C1 segment of cervical spinal cord (tissue), 14 donors: ENCODE measurements at places on chromosomes 11 and 22.

GRCh38 chr11:83723999-83724398 lies 437.8 kb upstream of the CCDC90B start:
- DNase-seq = no peak

- DNase-seq = peak; percentile 51
Observed at GRCh38 chr11:119029340-119030028, 1.2 kb downstream of the SLC37A4 start.

DNA sequence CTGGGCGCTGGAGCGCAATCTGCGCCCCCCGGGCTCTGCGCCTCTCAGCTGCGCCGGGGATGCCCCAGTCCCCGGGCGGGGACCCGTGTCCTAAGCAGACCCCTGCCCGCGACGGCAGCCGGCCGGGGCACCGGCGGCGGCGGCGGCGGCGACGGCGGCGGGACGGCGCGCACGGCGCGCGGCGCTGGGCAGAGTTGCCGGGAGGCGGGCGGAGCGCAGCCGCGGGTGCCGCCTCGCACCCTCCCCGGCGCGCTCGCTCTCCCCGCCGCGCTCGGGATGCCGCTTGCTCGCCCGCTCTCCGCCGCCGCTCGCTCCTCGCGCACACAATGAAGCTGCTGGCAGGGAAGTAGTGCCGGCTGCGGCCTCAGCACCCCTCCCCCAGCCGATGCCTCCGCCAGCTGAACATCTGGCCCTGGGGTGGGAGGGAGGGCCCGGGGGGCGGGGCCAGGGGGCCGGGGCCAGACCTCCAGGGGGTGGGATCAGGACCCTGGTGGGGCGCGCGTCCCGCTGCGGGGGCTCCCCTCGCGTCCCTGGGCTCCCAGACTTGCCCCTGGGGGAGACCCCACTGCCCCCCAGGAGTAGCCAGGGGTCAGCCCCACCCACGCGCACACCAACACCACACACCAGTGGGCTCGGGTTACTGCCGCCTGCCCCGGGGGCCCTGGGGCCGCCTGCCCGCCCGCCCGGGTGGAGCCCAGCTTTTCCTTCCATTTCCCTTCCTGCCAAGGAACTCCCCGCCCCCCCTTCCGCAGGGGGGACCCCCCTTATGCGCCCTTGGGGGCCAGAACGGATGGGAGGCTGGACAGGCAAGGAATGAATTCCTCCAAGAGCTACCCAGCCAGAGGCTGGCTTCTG lies at the start of gene RCOR2:
Gene RCOR2 (minus strand): TSS at position 328 of the 855 bp plus-strand sequence. CDS start 708 bp downstream, outside the sequence.
- DNase-seq = peak; percentile 86

DNA sequence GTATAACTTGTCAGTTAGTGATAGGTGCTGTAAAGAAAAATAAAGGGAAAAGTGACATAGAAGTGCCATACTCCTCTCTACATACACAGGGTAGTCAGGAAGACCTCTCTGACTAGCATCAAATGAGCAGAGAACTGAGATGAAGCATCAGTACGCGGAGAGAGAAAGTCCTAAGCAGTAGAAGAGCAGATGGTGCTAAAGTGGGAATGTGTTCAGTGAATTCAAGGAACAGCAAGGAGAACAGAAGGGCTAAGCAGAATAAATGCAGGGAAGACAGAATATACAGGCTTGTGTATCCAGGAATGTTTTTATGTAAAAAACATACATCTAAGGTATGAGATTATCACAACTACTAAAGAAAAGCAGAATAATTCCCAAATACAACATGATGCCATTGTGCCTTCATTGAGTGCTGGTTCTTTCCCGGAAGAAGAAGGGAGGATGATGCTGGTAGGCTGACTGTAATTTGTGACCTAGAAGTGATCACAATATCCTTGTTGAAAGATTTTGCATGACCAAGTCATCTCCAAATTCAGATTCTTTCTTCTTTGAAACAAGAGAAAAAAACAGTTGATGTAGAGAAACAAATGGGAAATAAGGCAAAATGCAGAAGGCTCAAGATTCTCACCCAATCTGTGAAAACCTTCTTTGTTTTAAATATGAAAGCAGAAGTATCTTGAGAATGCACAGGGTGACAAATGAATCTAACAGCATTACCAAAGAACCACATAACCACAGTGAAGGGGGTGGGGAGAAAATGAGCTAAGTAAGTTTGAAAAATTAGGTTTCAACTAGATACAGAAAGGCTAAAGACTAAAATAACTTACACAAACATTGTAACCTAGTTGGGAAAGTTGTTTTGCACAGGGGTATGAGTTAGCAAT lies 20.5 kb downstream of the MRE11 start:
- DNase-seq = no peak

GRCh38 chr11:27401833-27402316 lies 38.9 kb upstream of the CCDC34 start:
- DNase-seq = no peak

- DNase-seq = no peak
Observed at GRCh38 chr11:116701876-116702275, 70.9 kb downstream of the BUD13 start.

GRCh38 chr11:120302001-120302805 lies 22.9 kb upstream of the TLCD5 start:
- DNase-seq = no peak

- no peak for DNase-seq
Observed at GRCh38 chr22:36182857-36183256, 18.8 kb downstream of the APOL4 start.

DNA sequence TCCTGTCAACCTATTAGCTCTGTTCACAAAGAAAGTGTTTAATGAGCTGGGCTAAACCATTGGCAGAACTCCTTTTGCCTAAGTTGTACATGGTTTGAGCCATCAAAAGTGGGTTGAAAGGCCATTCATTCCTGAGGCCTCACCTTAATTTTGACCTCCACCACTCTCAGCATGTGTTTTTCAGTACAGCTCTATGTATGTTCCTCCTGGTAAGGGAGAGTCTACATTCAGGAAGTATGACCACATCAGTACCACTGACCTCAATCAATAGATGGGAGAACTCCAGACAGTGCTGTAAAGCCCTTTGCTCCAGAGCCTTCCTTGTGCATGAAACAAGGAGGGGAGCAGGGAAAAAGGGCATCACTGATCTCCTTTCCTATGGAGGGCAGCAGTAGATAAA lies 87.8 kb upstream of the CARD18 start:
- no peak for DNase-seq

DNA sequence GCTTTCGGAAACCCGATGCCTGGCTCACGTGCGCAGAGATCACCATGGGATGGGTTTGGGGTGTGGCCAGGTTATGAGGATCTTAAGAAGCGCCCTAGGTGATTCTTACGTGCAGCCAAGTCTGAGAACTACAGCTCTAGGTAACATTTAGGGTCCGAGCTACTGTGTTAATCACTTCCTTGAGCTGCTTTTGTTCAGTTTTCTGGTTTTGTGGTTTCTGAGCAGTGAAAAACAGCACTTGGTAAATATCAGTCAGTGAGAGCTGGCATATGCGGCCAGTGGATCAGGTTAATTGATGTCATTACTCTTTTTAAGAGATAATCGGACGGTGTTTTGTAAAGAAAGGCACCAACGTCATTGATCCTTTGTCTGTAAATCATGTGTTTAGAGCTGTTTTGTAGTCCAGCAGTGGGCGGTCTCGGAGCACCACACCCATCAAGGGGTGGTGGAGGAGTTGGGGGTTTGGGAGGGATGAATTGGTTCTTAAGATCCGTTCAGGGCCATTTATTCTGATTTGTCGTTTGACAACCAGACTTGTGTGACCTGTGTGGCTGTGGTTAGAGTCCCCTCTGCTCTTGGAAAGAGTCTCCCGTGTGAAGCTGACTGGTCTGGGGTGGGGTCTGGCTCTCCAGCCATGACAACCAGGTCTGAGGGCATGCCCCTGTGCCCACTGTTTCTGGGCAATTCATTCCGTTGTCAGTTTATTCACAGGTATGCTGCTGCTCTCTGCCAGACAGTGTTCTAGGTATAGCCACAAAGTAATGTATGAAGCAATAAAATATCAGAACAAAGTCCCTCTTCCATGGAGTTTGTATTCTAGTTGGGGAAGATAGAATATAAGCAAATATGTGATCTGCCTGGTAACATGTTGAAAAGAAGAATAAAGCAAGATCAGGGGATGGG lies 61.9 kb upstream of the SORL1-AS1 start:
- DNase-seq = no peak

DNA sequence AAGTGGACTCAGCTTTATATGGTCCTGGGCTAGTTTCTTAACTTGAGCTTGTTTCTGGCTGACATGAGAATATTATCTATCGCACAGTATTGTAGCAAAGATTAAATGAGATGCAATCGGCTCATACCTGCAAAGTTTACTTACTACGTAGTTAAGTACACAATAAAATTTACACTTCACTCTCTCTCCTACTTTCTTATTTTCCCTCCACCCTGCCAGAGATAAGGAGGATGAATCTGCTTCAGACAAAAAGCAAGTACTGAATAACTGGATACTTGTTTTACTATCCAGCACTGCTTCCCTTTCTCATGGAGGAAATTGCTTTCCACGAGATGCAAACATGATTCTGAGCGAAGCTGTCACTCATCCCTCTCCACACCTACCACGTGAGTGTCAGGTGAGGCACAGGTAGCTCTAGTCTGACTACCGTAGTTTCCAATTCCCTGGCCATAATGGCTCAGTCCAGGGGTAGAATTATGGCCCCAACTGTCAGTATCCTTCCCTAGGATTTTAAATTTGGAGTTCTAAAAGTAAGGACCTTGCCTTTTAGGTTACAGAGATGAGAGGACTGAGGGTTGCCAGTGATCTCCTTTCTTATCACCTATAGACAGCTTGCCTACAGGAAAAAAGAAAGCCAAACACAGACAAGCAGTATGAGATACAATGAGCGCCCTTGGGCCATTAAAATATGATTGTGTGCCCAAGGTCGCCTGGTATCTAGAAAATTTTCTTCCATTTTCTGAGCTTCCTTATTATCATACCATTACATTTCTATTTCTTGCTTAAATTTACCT lies 39.8 kb downstream of the GAB2 start:
- no peak for DNase-seq

DNA sequence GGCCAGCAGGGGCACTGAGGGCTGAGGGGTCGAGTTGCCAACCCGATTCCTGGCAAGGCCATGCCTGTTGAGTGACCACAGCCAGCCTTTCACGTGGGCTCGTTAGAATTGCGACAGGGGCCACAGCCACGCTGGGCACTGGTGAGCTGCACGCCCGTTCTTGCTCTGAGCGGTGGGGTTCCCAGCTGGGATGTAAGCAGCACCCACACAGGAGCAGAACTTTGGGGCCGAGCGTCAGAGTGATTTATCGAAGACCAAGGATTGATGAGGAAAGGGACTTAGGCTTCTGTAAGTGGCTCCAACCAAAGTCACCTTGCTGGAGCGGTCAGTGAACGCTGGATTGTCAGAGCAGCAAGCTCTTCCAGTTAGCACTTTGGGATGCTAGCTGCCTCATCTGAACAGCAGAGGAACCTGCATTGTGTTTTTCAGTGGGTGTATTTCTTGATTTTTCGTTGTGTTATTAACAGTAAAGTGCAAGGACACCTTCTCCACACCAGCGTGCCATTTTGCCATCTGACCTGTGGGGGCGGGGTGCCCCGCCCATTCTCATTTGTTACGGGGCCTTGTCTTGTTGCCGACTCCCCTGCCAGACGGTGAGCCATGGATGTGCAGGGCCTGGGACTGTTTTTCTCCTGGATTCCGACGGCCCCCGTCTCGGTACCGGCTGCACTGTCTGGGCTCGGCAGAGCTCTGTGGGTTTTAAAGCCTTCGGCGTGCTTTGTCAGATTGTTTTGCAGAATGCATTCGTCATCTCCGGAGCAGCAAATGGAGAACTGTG lies 202.5 kb downstream of the TBC1D22A start:
- no peak for DNase-seq

DNA sequence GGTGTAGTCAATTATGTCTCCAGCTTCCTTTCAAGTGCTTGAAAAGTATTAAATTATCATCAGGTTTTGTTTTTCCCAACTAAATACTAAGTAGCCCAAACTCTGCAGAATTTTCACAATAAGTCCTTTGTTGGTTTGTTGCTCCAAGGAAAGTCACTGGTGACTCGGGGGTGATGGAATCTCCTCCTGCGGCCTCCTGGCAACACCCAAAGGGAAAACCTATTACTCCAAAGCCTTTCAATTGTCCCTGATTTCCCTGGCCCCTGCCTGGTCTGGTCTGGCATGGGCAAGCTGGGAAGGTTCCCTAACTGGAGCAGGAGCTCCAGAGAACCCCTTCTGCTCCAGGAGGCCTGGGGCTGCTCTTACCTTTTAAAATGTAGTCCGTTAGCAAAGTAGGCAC lies 47.9 kb downstream of the FEZ1 start:
- DNase-seq = peak; percentile 55

GRCh38 chr11:14908214-14908880 lies 16.3 kb upstream of the CYP2R1 start:
- DNase-seq = no peak

- DNase-seq = no peak
Observed at GRCh38 chr11:7348432-7349304, 97.0 kb downstream of the SYT9 start.

GRCh38 chr22:41873391-41873790 lies 40.5 kb downstream of the SREBF2 start:
- no peak for DNase-seq

DNA sequence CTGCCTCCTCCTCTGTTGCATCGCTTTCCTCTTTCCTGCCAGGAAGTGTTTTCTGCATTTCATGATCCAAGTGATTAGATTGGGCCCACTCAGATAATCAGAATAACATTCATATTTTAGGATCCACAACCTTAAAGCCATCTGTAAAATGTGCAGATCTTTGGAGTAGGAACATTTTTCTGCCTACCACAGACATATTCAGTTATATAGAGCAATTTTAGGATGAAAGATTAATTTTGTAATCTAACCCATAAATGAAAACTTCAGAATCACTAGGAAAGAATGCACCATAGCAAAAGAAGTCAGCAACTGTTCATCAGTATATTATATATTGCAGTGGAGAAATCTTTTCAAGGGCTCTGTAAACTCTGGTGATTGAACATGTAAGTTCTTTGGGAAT lies 659.9 kb upstream of the LUZP2 start:
- DNase-seq = no peak

- no peak for DNase-seq
Observed at GRCh38 chr22:45308957-45309421, 745 bp upstream of the FAM118A start.

GRCh38 chr11:117914991-117915618 lies 14.1 kb downstream of the TMPRSS13 start:
- DNase-seq = no peak

GRCh38 chr11:22194907-22195306 lies 2.0 kb downstream of the ANO5 start:
- DNase-seq = no peak
